Stimulated activated CD4-positive, alpha-beta T cell treated with anti-CD3 and anti-CD28 coated beads, Interleukin-2, amount 100 ng/mL, for 24 hours (primary cell): ENCODE measurements at places on chromosomes 7 and 10.

- no peak for DNase-seq
Observed at GRCh38 chr10:90856964-90857634, 740 bp downstream of the HTR7 start.

GRCh38 chr7:134818613-134819345, 39.3 kb downstream of the CALD1 start:
- DNase-seq, result no peak

DNA sequence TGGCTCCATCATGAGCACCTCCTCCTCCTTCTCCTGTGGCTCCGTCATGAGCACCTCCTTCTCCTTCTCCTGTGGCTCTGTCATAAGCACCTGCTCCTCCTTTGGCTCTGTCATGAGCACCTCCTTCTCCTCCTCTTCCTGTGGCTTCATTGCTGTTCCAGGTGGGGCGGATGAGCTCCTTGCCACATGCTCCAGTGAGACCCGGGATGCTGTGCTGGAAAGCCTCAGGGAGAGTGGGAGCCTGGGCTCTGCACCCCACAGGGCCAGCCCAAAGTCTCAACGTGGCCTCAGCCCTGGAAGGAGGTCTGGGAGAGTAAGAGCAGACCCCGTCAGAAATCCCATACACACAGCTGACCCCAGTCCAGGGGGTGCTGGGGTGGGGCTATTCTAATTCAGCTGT, 380.7 kb downstream of the TCERG1L start:
- no peak for DNase-seq

- no peak for DNase-seq
Observed at GRCh38 chr10:8323428-8324054, 269.1 kb downstream of the GATA3 start.

GRCh38 chr10:114359041-114359952, 45.0 kb downstream of the AFAP1L2 start:
- DNase-seq, result no peak

DNA sequence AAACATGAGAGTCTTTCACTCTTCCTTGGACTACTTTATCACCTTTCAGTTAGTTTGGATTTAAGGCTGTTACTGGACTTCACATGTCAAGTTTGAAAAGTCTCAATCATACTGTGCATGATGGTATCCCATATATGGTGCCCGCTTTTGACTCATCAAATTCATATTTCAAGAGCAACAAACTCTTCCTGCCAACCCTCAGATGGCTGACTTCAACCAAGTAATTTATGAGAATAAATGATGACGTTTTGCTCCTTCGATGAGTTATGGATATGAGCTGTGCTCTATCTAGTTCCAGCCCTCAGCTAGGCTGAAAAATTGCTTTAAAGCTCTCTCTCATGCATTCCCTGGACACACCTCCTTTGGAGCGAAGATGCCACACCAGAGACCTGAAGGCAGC, 110.3 kb upstream of the RSU1 start:
- no peak for DNase-seq

GRCh38 chr10:16673443-16673842, 143.8 kb downstream of the RSU1 start:
- no peak for DNase-seq

DNA sequence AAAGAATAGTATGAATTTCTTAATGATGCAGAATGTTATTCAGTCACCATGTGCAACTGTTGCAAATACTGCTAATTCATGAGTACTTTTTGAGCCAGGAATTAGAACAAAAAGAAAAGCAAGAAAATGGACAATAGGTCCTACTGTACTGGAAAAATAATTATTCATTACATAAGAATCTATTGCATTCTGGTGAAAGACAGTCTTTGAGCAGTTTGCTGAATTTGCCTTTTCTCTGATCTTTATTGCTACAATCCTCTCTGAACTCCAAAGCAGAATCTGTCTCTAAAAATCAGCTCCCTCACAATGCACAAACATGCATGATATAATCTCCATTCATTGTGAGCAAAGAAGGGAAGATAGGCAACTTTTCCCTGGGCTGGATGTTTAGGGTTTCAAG, 12.8 kb downstream of the IFIT2 start:
- DNase-seq, result no peak

- DNase-seq, result no peak
Observed at GRCh38 chr7:141001122-141001521, 13.6 kb downstream of the MRPS33 start.

GRCh38 chr10:125531465-125531864, 151.5 kb downstream of the TEX36 start:
- DNase-seq, result no peak

DNA sequence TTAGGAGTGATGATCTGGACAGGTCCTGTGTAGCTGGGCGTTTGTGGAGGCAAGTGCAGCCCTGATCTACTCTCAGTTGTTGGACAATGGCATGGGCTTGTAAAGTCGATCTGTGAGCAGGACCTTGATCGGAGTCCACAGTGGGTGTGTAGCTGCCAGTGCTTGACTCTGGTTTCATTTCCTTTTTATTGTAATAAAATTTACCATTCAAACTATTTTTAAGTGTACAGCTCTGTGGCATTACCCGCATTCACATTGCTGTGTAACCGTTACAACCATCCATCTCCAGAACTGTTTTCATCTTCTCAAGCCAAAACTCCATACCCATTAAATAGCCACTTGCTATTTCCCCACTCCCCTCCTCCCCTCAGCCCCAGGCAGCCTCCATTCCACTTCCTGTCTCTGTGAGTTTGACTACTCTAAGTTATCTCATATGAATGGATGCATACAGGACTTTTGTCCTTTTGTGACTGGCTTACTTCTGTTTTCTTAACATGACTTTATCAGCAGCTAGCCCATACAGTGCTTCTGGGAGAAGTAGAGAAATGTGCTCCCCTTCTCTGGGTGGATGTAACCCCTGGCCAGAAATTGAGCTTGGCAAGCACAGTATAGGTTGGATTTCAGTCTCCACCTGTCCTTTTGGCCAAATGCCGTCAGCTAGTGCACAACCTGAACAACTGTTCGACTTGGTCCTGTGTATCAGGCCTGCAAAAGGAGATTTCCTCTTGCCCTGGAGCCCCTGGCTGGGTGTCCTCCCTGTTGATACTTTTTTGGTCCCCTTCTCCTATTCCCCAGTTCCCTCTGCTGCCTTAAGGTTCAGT, 180.0 kb downstream of the LRMDA start:
- DNase-seq, result no peak

GRCh38 chr7:137954614-137955013, 47.3 kb downstream of the CREB3L2 start:
- no peak for DNase-seq

GRCh38 chr7:153430931-153431330, 621.3 kb upstream of the DPP6 start:
- DNase-seq, result no peak

GRCh38 chr7:44307301-44307900, 18.0 kb downstream of the CAMK2B start:
- no peak for DNase-seq

DNA sequence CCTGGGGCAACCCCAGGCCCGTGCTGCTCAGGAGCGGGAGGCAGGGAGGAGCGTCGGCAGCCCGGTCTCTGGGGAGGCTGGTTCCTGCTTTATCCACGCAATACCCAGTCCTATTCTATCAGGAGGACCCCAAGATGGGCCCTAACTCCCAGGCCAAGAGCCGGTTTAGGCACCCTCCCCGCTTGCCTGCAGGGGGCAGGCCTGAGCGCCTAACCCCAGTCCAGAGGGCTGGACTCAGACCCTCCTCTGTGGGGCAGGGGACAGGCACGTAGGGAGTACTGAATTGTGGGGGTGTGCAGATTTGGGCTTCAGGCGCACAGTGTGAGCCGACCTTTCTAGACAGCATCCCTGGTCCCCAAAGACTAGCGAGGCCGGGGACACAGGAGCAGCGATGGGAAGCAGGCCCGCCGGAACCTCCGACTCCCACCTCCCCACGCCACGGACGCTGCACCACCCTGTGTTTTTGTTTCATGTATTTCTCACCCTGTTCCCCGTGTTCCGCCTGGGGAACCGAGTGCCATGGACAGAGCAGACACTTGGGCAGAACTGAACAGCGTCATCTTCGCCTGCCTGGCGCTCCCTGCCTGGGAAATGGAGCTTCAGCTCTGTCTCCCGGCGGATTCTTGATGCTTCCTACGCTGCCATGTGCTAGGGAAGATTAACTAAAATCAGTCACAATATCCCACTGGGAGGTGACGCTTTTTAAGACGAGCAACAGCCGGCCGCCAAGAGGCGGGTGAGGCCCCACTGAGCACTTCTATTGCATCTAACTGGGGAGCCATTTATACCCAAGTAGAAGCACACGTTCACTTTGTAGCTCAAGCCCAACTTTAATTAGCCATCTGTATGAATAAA, 5.3 kb downstream of the NUDT1 start:
- peak; percentile 42 for DNase-seq
